ENCODE measurements at places on chromosomes 4 and X.

- DNase-seq: no peak
Observed at GRCh38 chr4:52844596-52844995, 17.5 kb upstream of the RASL11B start.

GRCh38 chrX:11264925-11265324 is 28.3 kb upstream of the AMELX start:
- no peak for DNase-seq

- DNase-seq: no peak
Observed at GRCh38 chr4:184166736-184167135, 50.9 kb downstream of the ENPP6 start.

DNA sequence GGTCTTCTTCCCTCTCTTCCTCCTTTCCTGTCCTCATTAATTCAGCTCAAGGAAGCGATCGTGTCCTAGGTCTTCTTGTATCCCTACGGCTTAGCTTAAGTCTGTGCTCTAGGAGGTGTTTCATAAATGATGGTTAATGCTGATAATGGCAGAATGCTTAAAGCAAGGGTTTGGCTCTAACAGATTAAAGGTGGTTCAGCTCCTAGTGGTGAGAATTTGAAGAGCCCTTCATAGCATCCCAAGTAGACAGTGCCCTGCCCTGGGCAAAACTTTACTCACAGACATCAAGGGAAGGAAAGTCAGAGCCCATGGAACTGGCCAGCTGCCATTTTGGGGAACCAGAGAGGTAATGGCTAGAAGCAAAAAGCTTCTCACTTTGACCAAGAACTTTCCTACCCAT is 47.0 kb upstream of the PGRMC1 start:
- no peak for DNase-seq

GRCh38 chrX:109842611-109843010 is 109.6 kb upstream of the ACSL4 start:
- no peak for DNase-seq

DNA sequence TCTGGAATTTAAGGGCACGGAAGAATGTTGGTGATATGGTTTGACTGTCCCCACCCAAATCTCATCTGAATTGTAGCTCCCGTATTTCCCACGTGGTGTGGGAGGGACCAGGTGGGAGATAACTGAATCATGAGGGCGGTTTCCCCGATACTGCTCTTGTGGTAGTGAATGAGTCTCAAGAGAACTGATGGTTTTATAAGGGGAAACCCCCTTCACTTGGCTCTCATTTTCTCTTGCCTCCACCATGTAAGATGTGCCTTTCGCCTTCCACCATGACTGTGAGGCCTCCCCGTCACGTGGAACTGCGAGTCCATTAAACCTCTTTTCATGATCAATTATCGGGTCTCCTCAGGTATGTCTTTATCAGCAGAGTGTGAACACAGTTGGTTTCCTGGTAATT is 25.6 kb upstream of the DHRSX start:
- DNase-seq: no peak

DNA sequence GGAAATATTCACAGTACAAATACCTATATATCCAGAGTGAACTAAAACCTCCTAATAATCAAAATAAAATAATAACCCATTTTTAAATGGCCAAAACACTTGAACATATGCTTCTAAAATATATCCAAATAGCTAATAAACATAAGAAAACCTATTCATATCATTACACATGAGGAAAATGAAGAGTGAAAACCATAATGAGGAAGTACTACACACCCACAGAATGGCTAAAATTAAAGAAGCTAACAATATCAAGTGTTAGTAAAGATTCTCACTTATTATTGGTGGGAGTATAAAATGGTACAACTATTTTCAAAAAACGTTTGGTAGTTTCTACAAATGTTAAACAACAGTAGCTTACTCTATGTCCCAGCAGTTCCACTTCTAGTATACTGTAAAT is 92.1 kb downstream of the KLHL13 start:
- no peak for DNase-seq

GRCh38 chr4:168796362-168797106 is 213.5 kb downstream of the CBR4 start:
- DNase-seq: no peak

DNA sequence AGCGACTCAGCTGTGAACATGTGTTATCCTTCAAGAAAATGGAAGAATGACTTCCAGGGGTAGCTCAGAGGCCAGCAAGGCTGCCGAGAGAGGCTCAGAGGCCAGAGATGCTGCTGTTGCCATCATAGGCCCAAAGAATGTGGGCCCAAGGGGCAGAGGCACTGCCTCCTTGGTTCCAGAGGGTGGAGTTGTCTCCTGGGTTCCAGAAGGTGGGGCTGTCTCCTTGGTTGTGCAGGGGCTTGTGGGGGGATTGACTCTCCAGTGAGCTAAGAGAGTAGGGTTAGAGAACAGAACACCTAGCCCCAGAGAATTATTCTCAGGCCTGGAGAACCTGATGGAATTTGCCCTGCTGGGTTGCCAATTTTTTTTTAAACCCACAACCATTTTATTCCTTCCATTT is 62.6 kb downstream of the DGKK start:
- no peak for DNase-seq

DNA sequence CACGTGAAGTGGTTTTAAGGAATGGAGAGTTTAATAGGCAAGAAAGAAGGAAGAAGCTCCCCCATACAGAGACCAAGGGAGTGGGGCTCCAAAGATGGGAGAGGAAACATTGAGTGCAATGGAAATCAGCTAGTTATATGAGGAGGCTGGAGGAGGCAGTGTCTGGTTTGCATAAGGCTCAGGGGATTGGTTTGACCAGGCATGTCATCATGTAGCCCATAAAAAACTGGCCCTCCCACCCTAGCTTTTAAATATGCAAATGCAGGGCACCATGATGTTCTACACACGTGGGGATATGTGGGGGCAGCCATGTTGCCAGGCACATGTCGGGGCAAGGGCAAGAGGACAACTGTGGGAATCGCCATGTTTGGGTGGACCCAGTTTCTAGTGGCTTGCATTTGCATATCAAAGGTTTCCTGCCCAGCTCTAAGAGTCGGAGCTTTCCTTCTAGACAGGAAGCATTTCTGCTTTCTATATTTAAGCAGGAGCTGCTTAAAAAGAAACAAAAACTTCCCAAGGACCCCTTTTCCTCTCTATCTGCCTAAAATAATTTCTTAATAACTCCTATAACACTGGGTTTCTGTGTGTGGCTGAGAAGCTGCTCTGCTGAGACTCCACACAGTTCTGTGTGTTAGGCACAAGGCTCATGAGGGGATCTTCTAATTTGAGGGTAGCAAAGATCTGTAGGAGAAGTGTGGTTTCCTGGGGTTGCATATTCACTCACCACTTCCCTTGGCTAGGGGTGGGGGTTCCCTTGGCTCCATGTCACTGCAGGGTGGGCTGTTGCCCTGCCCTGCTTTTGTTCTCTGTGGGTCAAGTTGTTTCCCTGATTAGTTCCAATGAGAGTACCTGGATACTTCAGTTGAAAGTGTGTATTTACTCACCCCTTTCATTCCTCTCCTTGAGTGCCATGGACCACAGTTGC is 113.5 kb downstream of the VSIG4 start:
- DNase-seq: no peak

- DNase-seq: no peak
Observed at GRCh38 chr4:165737309-165737972, 135.6 kb upstream of the TLL1 start.
